T47D (cell line): ENCODE measurements at places on chromosomes 4 and X.
A peak's percentile ranks its signal among the peaks of the same experiment; 100 is the strongest.

- no peak for DNase-seq
These were observed 390.0 kb upstream of the NWD2 start for GRCh38 chr4:36854554-36854953.

- peak; percentile 32 for DNase-seq
These were observed 201.3 kb upstream of the GNPDA2 start for GRCh38 chr4:44927399-44928380.

- peak; percentile 82 for DNase-seq
These were observed at the start of gene NDST4 for GRCh38 chr4:115113506-115114106. Gene NDST4, minus strand, starts transcription at chr4:115113620. Its CDS starts 36,584 bp downstream, at chr4:115077036.

DNA sequence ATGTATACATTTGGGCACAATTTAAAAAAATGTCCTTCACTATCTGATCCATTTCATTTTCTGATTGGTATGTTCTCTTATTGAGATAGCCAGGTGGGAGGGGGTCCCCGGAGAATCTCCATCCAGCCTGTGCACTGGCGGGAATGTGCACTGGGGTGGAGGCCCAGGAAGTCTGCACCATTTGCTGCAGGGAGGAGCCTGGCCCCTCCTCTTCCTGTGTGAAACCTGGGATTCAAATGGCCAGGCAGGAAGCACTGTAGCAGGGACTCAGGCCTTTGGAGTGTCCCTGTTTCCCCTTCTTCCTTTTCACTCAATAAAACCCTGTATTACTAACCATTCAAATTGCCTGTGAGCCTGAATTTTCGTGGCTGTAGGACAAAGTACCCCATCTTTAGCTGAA lies 44.3 kb downstream of the GPRIN3 start:
- DNase-seq: no peak

- DNase-seq: no peak
These were observed 1.3 kb downstream of the CXCL10 start for GRCh38 chr4:76022031-76022430.

DNA sequence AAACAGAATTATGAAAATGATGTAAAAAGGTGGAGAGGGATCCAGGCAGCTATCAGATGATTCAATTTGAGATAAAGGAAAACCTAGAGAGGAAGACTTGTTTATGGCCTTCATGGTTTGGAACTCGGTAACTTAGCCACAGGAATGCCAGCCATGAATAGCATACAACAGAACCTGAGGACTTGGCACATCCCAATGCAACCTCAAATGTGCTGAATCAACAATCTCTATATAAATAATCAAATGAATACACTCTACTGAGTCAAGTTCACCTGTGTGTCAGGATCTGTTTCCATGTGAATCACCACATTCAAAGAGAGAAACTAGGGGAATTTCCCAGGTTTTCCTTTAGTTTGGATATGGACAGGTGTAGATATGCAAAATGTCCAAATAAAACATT lies 86.9 kb downstream of the MBNL3 start:
- peak; percentile 77 for DNase-seq

DNA sequence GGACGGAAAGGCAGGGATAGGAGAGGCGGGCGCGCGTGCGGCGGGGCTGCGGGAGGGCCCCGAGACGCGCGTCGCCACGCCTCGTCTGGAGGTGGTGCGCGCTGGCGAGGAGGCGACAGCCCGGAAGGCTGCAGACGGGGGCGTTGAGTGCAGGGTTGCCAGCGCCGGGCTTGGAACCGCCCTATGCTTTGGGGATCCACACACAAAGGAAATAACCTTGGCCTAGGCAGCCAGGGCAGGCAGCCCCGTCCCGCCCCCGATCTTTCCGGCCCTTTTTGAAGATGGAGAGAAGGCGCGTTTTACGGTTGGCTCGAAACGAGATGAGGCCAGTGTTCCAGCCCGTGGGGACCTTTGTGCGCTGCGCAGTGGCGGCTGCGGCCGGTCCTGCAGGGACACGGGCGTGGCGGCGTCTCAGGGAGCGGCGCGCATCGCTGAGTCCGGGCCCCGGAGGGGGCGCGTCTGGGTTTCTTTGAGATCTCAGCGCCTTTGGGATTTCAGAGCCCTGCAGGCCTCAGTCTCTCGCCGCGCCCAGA lies 50.8 kb upstream of the TRIM2 start:
- DNase-seq: peak; percentile 39

GRCh38 chr4:186920992-186921391 lies 197.3 kb upstream of the FAT1 start:
- DNase-seq: no peak

- DNase-seq: no peak
These were observed 2.4 kb downstream of the ZMYM3 start for GRCh38 chrX:71251466-71251973.

- peak; percentile 56 for DNase-seq
These were observed 15.6 kb downstream of the OPHN1 start for GRCh38 chrX:68417651-68418050.

GRCh38 chr4:70706516-70706915 lies 15.2 kb upstream of the RUFY3 start:
- no peak for DNase-seq

DNA sequence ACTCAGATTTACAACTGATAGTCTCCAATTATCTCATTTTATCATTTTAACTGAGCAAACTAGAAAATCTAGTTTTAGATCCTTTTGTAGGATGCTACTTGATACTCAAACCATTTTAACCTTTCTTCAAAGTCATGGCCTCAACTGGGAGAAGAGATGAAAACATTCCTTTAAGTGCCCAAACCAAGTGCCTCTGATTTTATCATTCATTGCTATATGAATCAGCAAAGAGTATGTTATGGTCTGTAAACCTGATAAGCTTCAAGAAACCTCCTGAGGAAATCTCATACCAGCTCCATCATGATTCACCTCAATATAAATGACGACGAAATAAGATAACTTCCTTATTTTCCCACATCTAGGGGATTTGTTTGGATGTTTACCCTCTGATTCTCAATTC lies 119.9 kb downstream of the FAM13A start:
- DNase-seq: no peak

GRCh38 chrX:41245641-41246040 lies 88.3 kb upstream of the DDX3X start:
- DNase-seq: no peak

DNA sequence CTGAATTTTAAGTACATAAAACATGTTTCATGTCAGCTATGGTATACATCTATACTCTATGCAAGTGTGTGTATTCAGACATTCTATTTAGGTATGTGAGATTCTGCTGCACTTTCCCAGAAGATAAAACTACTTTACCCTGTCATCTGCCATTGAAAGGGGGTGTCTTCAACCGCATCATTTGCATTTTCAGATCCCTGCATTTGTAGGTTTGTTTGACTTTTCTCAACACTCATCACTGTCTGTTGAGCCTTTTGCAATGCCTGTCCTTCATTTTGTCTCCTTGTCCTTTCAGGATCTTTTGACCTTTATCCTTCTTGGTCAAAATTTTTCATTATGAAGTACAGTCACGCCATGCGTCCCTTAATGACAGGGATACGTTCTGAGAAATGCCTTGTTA lies 103.5 kb downstream of the TMA16 start:
- DNase-seq: no peak

- no peak for DNase-seq
These were observed 15.3 kb downstream of the CCNG2 start for GRCh38 chr4:77172336-77172735.

DNA sequence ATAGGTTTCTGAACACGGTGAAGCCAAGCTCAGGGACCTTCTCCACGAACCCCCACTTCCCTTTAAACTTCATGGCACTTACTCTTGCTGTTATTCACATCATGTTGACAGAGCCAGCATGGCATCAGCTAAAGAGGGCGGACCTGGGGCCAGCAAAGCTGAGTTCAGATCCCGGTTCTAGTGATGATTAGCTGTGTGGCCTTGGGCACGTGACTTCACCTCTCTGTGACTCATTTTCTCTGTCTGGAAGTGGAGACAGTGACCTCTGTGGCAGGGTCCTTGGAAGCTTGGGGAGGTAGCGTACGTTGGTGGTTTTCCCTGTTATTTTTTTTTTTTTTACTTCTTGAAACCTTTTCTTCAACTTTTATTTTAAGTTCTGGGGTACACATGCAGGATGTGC lies 13.4 kb downstream of the EVC start:
- DNase-seq: no peak

- DNase-seq: no peak
These were observed 41.3 kb downstream of the RBMX start for GRCh38 chrX:136839196-136839595.

GRCh38 chrX:100648458-100649417 lies 4.7 kb downstream of the SRPX2 start:
- DNase-seq: no peak

GRCh38 chr4:145289403-145290076 lies 109.2 kb upstream of the OTUD4 start:
- no peak for DNase-seq

GRCh38 chrX:13938829-13939530 lies 90.7 kb downstream of the GEMIN8 start:
- no peak for DNase-seq

DNA sequence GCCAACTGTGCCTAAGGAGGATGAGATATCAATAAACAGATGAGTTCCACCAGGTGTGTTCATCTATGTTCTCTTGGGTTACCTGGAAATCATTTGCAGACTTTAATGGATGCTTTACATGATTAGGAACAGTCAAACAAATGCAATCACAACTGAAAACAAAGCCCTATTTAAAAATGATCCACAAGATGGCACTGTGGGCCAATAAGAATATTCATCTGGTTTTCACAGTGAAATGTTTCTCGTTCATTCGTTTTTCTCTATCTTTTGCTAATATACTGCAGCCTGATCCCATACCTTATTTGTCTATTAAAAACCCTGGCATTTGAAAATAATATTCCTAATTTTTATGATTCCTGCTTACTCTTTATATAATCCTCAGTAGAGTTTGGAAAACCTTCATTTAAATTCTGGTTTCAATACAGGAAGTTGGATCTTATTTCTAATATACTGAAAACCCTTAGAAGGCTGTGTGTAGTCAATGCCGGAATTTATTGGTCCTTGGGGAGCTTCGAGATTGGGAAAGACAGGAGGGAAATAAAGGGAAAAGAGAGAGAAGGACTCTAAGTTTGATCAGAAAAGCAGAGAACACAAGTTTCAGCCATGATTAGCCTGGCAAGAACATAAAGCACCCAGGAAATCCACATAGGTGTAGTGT lies 63.8 kb upstream of the TAPT1 start:
- DNase-seq: peak; percentile 37

DNA sequence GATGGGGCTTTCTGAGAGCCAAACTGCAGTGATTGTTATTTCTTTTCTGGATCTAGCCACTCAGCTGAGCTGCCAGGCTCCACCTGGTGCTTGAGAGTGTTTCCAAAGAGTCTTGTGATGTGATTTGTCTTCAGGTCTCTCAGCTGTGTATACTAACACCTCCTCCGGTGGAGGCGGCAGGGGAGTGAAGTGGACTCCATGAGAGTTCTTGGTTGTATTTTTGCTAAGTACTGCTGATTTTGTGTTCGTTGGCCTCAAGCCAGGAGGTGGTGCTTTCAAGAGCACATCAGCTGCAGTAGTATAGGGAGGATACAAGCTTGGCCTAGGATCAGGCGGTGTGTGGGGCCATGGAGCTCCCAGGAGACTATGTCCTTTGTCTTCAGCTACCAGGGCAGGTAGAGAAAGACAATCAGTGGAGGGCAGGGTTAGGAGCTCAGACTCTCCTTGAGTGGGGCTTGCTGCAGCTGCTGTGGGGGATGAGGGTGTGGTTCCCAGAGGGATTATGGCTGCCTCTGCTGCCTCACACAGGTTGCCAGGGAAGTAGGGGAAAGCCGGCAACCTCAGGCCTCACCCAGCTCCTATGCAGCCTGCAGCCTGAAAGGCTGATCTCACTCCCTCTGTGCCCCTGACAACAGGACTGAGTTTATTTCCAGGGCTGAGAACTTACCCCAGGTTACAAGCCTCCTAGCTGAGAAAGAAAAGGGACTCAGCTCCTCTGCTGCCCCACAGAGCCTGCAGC lies 62.4 kb downstream of the NPFFR2 start:
- no peak for DNase-seq

DNA sequence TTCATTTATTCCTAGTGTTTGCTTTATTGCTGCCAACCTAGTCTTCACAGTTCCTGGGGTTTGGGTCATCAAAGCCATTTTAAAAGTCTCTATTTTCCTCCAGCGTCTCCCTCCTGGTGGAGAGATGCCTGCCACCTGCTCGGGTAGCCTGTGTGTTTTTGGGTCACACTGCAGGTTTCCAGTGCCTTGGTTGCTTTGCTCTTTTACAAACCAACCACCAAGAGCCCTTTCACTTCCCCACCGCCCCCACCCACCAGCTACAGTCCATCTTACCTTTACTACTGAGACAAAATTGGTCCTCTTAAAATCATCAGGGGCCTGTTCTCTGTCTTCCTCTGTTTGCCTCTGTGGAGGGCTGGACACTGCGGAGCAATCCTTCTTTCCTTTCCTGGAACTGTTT lies 280.5 kb upstream of the GATB start:
- DNase-seq: no peak

DNA sequence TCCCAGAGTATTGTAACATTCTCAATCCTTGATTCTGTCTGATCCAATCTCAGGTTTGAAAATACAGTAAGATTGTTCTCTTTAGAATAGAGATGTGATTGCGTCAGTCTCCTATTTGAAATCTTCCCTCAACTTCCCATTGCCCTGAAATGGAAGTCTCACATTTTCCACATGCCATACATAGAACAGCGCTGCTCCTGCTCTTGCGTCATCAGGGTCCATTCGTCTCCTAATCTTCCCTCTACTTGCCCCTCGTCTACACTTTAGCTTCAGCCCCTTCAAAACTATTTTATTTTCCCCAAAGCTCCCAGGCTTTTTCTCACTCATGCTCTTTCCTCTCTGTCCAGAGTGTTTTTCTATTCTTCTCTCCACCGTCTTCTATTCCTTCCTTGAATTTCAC lies 301.7 kb upstream of the MAGEB2 start:
- DNase-seq: no peak

- no peak for DNase-seq
These were observed 45.2 kb upstream of the DACH2 start for GRCh38 chrX:86103061-86103460.

- DNase-seq: no peak
These were observed 300.7 kb downstream of the ARAP2 start for GRCh38 chr4:35943606-35944005.

DNA sequence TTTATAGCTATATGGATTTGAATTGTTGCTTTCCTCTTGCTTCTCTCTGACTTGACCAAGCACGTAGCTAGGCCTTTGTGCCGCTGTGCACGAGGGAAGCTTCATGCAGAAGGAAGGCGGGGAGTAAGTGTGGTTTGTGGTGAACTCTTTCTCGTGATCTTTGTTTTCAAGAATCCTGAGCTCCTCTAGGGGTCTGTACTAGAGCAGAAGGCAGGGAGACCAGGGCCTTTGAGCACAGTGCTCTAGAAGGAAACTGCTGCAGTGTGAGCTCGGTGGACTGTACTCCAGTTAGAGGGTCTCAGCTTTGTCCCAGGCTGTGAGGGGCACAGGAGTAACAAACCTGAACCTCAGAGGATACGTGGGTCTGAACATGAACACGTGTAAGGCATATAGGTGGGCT lies 49.0 kb downstream of the AGA start:
- no peak for DNase-seq

GRCh38 chr4:86184901-86185285 lies 175.0 kb downstream of the MAPK10 start:
- no peak for DNase-seq

- DNase-seq: no peak
These were observed 2.2 kb downstream of the ENOPH1 start for GRCh38 chr4:82432596-82432995.

- DNase-seq: peak; percentile 73
These were observed 88.2 kb downstream of the ATP8A1 start for GRCh38 chr4:42568610-42569207.

GRCh38 chr4:156677656-156678055 lies 293.9 kb downstream of the PDGFC start:
- peak; percentile 6 for DNase-seq
